ENCODE measurements at places on chromosomes 12 and 14.

DNA sequence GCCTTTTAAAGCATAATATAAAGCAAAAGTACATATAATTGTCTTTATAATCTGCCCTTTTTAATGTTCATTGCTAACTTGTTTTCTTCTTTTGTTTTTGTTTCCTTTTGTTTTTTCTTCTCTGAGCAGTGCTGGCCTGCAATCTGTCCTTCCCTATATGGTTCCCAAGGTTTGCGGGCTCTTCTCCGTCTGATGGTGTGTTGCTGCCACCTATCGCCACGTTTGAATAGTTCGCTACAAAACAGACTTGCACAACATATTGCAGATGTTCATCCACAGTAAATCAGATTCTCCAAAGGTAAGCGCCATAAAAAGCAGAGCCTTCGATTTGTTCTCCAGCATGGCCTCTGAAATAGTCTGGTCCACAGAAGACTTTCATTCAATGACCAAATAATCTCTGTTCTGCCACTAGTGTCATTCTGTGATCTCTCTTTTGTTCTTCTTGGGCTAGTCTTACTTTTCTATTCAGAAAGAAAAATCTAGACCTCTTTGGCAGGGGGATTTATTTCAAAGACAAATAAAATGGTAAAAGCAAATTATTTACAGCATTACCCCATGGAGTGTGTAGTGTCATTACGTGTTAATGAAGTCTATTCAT is 33.5 kb downstream of the C12orf50 start:
- DNase-seq, result peak; percentile 65

- no peak for DNase-seq
These were observed 105.3 kb upstream of the RTL1 start for GRCh38 chr14:101008631-101009336.

DNA sequence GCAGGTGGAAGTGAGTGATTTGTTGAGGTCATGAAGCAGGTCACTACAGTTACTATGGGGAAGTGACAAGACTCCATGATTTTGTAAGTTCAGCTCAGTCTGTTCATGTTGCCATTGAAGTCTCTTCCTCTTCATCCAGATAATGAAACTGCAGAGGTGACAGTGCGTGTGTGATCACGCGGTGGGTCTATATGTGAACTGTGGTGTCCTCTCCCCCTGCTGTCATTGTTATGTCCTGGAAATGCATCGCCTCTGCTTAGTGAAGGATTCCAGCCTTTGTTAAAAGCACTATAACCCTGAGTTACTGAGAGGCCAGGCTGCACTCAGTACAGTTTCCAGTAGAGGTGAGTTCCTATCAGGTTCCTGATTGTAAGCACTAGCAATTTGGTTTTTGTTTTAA is 216.2 kb upstream of the RMST start:
- peak; percentile 28 for DNase-seq

DNA sequence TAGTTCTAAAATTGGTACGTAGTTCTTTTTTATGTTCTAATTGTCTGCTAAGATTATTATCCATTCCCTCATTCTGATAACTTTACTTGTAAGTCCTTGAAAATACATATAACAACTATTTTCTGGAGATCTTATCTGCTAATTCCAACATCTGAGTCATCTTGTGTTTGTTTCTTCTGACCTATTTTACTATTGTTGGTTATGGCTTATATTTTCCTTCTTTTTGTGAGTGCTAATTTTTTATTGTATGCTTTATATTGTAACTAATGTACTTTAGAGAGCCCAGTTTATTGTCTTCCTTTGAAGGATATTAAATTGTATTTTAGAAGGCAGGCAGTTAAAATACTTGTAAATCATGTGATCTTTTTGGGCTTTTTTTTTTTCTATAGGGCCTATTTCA is 149.3 kb upstream of the LRFN5 start:
- no peak for DNase-seq

DNA sequence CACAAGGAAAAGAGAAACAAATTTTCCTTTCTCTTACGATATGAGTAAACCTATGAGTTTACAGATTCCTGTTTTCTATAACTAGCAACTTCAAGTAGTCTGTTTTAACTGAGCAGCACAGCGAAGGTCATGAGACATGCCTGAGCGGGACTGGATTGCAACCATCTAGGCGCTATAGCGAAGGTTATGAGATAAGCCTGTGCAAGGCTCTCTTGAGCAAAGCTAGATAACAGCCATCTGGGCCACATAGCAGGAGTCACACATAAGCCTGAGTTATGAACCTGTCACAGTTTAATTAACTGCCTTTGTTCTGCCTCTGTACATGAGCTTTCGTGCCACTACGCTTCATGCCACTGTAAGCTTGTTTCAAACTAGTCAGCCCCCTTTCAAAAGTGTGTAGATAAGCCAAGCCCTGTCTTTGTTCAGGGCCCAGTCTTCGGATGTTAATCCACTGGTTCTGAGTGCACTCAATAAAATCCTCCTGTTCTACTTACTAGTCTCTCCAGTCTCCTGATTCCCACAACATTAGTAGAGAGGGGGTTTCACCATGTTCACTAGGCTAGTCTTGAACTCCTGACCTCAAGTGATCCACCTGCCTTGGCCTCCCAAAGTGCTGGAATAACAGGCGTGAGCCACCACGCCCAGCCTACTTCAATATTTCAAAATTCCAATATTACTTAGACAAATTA is 47.1 kb downstream of the SEC23A start:
- no peak for DNase-seq

GRCh38 chr12:116222358-116222757 is 55.1 kb downstream of the MED13L start:
- DNase-seq, result no peak

DNA sequence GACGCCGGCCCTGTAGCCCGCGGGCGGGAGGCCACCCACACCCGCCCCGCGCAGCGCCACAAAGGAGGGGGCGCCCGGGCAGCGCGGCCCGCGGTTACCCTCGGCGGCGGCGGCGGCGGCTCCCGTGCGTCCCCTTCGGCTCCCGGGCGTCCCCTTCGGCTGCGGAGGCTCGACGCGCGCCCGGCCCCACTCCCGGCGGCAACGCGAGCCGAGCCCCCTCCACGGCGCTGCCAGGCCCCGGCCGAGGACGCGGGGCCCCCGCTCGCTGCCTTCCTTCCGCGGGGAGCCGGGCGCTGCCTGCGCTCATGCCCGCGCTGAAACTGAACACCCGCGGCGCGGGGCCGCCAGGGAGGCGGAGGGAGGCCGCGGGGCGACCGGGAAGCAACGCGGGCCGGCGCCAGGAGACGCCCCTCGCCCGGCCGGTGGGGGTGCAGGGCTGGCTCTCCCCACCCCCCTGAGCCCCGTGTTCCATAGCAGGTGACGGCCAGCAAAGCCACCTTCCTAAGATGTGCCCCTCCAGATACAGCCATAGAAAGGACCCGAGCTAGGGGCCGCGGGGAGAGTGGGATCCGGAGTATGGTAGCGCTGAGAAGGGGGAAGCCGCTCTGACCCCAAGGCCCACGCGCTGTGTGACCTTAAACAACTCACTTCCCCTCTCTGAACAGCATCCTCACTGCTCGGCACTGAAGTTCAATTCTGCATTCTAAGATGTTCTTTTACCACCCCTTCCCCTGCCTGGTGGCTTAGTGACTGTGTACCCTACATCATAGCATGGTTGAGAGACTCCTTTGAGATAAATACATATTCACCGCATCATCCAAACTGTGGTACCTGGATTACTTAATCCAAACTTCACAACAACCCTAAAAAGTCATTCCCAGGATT is 42.8 kb downstream of the KDM2B start:
- DNase-seq, result peak; percentile 62

GRCh38 chr12:116436561-116437249 is 122.5 kb upstream of the MAP1LC3B2 start:
- DNase-seq, result no peak

- DNase-seq, result no peak
These were observed 51.5 kb upstream of the RAP1B start for GRCh38 chr12:68559246-68559645.

GRCh38 chr12:5272018-5272785 is 159.7 kb upstream of the NTF3 start:
- no peak for DNase-seq

GRCh38 chr12:75525263-75525662 is 13.9 kb upstream of the KRR1 start:
- no peak for DNase-seq

GRCh38 chr14:23041729-23042128 is 283 bp upstream of the PSMB11 start:
- no peak for DNase-seq

GRCh38 chr14:89466944-89467343 is 49.9 kb upstream of the FOXN3 start:
- DNase-seq, result no peak

DNA sequence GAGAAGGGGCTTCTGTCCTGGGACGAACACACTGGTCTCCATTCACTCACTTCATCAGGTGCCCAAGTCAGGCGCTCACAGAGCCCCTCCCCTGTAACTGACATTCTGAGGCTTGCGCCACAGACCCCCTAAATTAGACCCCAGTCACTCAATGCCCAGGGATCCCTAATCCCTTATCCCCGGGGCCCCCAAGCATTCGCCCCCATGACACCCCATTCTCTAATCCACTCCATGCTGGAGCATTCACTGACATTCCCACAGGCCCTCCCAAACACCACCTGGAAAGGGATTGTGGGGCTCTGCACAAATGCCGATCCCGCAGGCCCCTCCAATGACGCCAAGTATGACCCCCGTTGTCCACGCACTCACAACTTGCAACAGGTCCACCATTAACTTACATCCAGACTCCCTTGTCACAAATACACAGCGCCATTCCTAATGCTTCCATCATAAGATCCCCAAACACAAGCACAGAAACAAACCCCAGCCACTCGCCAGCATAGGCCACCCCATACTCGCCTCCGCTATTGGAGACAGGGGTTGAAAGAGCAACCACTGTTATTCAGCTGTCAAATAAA is 1.5 kb downstream of the ZNF605 start:
- DNase-seq, result no peak

DNA sequence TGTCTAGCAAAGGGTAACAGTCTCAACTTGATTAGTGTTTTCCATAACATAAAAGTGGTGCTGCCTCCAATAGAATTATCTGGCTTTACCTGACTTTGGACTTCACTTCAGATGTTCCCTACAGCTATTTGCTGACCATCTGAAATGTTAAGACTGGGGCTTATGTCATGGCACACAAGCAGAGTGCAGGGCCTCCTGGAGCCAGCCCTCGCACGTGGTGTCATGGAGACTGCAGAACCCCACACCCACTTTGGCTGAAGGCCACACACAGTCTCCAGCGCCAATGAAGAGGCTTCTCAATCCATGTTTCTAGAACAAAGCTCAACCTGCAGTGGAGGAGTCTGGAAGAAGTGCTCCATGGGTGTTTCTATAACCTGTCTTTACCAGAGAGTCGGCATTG is 169.6 kb upstream of the FRMD6 start:
- no peak for DNase-seq

- no peak for DNase-seq
These were observed 230.2 kb downstream of the EPS8 start for GRCh38 chr12:15558915-15559528.

- no peak for DNase-seq
These were observed 135.5 kb downstream of the PAWR start for GRCh38 chr12:79555028-79555925.

DNA sequence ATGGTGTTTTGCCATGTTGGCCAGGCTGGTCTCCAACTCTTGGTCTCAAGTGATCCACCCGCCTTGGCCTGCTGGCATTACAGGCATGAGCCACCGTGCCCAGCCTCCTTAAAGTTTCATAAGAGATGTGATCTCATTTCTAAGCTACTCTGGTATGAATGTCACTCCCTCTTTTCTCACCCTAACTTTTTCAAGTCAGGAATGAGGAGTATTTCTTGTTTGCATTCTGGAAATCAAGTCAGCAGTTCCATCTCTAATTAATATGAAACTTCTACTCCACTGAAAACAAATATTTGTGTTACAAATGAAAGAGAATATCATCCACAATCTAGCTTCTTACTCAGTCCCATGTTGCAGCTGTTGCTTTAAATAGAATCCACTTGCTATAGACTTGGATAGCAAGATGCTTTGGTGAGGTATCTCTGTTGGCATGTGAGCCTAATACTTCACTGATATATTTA is 61.3 kb downstream of the ARF6 start:
- no peak for DNase-seq

GRCh38 chr14:43307836-43308235 is 1199.2 kb downstream of the FSCB start:
- no peak for DNase-seq

DNA sequence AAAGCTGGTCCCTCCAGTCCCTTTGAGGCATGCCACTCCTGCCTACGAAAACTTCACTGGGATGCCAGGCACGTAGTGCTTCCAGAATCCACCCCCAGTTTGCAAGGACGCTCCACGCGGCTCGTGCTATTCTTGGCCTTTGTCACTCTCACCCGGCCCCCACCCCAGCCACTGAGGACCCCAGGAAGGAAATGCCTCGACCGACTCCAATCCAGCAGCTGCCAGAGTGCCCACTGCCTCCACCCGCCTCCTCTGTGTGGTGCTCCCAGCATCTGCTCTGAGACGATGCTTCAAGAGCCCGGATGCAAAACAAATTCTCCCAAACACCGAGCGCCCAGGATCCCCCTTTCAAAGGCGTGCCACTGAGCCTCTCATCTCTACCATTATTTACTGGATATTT is 123.9 kb downstream of the RFLNA start:
- no peak for DNase-seq

DNA sequence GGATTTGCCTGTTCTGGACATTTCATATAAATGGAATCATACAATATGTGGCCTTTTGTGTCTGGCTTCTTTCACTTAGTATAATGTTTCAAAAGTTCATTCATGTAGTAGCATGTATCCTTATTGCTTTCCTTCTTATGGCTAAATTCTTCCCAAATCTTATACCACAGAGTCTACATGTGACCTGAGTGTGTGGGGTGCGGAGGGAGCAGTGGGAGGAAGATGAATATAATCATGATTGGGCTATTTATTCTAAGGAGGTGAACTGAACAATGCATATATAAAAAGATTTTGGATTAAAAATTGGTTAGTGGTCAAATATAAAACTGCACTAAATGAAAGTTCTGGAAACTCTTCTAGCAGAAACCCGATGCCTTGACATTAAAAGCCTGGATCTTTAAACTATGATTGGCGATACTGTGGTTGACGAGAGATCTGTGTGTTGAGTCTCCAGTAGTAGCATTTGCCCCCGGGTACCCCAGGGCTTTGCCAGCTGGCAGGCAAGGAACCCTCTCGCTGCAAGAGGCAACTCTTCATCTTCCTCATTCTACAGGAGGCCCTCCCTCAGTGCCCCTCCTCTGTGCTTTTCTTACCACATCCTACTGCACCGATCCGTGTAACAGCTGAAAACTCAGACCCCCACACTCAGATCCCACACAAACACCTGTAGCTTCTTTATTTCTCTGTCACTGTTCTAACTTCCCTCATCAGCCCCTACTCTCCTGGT is 2.6 kb downstream of the CYP46A1 start:
- no peak for DNase-seq

DNA sequence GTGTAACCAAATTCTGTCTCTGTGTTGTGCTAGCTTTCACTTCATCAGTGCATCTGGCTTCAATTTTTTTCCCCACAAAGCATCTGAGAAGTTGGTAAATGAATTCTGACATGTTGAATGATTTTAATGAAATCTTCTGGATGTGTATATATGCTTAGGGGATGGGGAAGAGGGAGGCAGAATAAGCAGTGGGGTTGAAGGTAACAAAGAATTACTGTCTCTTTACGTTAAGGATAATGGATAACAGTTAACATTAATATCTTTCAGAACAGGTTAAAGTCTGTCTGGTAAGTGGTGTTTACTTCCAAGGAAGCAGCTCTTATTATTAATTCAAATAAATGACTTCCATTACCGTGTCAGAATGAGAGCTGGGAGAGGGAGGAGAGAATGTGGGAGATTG is 261.7 kb downstream of the ERC1 start:
- DNase-seq, result peak; percentile 15

All from retina (tissue), 1 donor.